ENCODE measurements at places on chromosomes 11 and 22.

- no peak for DNase-seq
Observed at GRCh38 chr11:8291421-8292350, 28.0 kb upstream of the LMO1 start.

- no peak for DNase-seq
Observed at GRCh38 chr11:123083623-123084029, 21.7 kb upstream of the HSPA8 start.

GRCh38 chr11:63837027-63837688, 1.8 kb upstream of the MARK2 start:
- peak; percentile 67 for DNase-seq

DNA sequence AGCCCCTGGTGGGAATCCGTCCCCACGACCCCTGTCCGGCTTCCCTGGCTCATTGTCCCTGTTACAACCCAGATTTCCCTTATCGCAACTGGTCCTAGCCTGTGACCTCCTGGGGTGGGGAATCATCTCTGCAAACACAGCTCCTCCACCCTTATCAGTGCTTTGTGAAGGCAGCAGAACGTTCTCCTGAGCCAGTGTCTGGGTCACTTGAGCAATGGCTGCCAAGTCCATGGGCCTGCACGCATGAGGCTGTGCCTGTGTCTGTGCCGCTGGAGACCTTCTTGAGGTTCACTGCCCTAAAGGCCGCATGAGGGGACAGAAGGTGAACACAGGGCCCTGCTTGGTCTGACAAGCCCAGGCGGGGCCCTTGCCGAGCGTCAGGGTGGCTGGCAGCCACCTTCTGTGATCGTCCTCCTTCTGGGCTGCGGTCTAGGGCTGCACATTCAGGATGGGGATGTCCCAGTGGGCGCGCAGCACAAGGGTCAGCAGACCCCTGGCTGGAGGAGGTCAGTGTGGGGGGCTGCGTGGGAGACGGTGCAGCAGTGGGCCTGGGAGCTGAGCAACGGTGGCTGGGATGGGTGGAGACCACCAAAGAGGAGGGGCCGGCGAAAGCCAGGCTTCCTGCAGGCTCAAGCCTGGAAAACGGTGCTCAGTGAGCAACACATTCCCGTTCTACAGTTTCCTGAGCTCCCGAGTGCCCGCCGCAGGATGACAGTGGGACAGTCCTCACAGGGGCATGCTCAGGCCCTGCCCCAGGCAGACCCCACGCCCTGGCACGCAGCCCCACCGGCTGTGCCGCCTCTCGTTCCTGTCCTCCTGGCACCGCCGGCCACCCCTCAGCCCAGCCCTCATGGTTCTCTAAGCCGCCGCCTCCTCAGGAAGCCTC, 74.1 kb downstream of the CDKN1C start:
- DNase-seq: no peak

DNA sequence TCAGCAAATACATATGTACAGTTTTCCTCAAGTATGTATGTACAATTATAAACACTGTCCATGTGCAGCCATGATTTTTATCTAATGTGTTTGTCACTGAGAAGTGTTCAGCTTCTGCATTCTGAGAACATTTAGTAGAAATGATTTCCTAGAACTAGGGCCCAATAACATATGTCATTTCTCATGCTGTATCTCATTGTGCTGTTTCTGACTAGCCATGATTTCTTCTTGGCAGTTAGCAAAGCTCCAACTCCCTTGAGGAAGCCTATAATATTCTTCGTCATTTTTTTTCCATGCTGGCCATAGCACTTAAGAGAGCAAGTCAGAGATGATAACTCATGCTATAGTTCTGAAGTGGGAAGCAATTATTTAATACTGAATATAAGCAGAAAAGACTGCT, 187.8 kb downstream of the DDX10 start:
- no peak for DNase-seq

- no peak for DNase-seq
Observed at GRCh38 chr11:121134741-121135312, 33.8 kb downstream of the TECTA start.

GRCh38 chr11:2138068-2138430, 1.1 kb downstream of the IGF2 start:
- no peak for DNase-seq

DNA sequence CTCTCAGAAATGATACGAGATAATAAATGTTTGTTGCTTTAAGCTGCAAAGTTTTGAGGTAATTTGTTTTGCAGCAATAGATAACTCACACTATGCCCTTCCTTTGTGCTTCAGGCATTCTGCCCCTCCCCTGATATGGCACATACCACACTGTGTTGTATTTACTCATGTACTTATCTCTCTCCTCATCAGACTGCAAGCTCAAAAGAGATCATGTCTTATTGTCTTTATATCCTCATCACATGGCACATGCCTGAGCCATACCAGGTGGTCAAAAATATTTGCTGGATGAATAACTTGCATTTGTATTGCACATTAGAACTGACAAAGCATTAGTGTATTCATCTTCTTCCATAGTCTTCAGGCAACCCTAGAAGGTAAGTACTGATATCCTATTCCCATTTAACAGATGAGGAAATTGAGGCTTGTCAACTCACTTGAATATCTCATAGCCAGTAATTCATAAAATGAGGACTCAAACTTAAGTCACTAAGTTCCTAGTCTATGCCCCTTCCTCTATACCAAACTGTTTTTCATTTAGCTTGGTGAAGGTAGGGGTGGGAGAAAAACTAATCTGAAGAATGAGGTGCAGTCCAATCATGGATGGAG, 83.9 kb upstream of the EED start:
- DNase-seq: no peak

DNA sequence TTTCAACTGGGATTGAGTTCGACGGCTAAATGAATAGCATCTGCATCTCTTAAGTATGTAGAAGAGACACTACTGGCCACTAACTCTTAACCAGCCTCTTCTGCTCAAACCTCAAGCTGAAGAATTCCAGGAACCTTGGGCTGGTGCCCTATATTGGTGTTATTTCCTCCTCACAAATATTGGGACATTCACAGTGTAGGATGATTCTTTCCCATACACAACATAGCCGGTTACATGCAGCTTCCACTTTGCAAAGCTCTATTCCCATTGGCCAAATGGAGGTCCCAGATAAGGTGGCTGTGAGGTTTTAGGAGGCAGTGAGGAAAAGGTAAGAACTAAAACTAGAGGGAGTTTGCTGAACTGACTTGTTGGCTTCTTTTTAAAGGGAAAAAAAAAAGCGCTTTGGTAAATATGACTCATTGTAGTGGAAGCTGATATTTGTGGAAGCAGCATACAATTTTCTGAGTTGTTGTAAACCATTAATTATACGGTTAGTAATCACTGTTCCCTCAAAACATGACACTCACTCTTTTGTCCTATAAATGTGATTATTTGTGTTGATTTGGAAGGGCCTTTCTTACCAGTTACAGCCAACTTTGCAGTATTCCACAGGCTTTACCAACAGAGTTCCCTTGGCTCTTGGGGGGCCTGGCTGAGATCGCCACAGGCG, 17.6 kb downstream of the C22orf31 start:
- no peak for DNase-seq

GRCh38 chr11:112073941-112074811, at the start of the genes NKAPD1 and PIH1D2:
NKAPD1 (plus strand) TSS chr11:112074299; CDS start chr11:112075575, 1,276 bp downstream.
PIH1D2 (minus strand) TSS chr11:112074017; CDS start chr11:112073174, 843 bp downstream.
- DNase-seq: peak; percentile 78

GRCh38 chr22:49096476-49096875, 731.2 kb downstream of the BRD1 start:
- no peak for DNase-seq

GRCh38 chr11:130139401-130139800, 20.2 kb upstream of the ST14 start:
- no peak for DNase-seq

DNA sequence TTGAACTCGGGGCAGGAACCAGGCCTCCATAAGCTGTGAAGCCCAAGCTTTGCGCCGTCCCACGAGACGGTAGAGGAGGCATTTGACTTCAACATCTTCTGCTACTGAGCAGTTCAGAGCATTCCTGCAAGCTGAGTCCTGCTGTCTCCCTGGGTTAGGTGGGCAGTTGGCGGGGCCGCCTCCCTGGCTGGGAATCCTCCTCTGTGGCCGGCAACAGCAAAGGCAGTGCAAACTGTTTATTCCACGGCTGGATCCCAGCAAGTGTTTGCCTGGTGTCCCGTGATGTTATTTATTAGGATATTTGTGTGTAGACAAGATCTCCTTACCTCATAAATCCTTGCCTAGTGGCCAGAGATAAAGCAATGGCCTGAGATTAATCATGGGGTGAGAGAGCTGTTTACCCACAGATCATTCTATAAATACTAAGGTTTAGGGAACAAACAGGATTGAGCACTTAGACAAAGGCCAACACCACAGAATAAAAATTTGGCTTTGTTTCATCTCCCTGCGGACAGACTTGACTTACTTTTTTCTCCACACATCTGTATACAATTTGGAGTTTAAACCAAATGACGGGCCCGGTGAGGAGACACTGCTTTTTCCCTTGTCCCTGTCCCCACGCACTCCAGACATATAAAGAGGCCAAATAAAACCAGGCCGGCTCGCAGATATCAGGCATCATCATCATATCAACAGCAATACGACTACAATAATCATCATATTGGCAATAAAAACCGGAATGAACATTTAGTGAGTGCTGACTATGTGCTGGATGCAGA, 63.4 kb downstream of the NAT10 start:
- DNase-seq: no peak

- peak; percentile 38 for DNase-seq
Observed at GRCh38 chr11:118152552-118153471, at the start of gene SCN4B. SCN4B (minus strand) TSS chr11:118152823; CDS start chr11:118152673, 150 bp downstream.

- no peak for DNase-seq
Observed at GRCh38 chr11:127105593-127106541, 105.3 kb upstream of the KIRREL3 start.

- DNase-seq: no peak
Observed at GRCh38 chr11:83336993-83337392, 50.8 kb upstream of the CCDC90B start.

All from hippocampal formation (tissue), 2 donors.